Activated T-cell treated with anti-CD3 and anti-CD28 coated beads, Interleukin-2, amount 50 U/mL, for 72 hours (primary cell): ENCODE measurements at places on chromosomes 13 and 19.

DNA sequence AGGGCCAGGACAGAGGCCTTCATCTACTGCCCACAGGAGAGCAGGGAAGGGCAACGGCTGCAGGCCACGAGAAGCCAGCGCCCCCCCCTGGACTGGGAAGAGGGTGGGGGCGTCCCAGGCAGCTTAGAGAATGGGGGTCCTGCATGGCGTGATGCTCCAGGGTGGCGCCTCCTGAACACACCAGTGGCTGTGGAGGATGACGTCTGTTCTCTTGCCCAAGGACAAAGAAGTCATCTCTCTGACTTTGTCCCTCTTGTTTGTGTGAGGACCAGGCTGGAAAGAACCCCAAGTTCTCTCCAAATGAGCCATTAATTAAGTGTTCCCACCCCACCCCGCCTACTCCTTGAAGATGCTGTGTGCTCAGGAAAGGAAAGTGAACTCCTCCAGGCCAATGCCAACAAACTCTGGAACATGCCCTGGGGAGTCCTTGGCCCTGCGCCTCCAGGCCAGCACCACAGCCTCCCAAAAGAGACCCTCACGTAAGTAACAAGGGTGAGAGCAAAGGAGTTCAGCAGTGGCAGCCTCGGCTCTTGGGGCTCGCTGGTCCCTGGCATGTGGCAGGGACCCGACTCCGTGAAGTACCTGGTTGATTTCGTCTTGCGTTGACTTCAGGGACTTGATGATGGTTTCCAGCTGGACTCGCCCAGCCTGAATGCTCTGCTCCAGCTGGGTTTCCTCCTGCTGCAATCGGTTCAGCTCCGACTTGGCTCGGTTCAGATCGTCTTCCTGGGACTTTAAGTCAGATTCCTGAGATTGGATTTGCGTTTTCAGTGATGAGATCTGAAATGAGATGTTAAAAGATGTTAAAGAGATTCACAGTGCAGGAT is 68.4 kb downstream of the EPS15L1 start:
- no peak for DNase-seq

GRCh38 chr13:27130223-27130978 is 41.2 kb downstream of the USP12 start:
- peak; percentile 15 for DNase-seq

GRCh38 chr13:67221630-67222226 is 8.4 kb downstream of the PCDH9 start:
- no peak for DNase-seq

GRCh38 chr19:36404498-36404897 is 13.9 kb downstream of the ZFP82 start:
- DNase-seq: no peak
